NCI-H1436 treated with DMSO at 0.1 percent for 48 hours (cell line): ENCODE measurements at places on chromosomes 1 and 21.

DNA sequence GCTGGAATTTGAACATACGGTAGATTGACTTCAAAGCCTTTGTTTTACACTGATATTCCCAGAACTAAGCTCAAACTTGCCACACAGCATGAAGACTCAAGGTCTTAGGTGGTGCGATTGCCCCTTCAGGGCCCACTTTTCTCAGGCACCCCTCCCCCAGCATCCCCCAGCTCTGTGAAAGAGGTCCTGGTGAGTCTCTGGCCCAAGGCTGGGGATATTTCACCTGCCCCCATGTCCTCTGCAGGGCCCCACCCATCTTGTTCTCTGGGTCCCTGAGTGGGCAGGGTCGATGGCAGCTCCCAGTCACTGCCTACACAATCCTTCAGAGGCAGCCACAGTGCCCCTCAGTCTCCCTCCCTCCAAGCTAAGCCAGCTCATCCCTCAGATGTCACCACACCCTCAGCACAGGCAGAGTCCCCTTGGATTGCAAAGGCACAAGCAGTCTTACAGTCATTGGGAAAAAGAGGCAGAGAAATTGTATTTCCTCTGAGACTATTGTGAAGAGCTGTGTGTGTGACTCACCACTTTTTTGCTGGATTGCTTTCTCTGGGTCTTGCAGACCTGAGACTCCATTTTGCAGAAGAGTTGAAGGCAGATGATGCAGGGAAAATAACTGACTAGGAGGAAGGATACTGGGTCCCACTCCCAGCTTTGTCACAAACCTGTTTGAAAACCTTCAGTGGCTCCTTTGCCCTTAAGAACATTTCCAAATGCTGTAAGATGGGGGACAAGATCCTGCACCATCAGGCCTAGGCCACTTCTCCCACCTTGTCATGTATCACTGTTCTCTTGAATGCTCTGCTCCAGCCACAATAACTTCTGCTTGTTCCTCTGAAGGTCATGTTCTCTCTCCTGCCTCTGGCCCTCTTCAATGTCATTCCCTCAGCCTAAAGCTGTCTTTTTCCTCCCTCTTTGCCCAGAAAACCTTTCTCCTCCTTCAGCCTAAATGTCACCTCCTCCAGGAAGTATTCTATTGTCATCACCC, 119.1 kb upstream of the GRIK3 start:
- DNase-seq = no peak

GRCh38 chr1:119219711-119220110, 79.3 kb upstream of the WARS2 start:
- no peak for DNase-seq

DNA sequence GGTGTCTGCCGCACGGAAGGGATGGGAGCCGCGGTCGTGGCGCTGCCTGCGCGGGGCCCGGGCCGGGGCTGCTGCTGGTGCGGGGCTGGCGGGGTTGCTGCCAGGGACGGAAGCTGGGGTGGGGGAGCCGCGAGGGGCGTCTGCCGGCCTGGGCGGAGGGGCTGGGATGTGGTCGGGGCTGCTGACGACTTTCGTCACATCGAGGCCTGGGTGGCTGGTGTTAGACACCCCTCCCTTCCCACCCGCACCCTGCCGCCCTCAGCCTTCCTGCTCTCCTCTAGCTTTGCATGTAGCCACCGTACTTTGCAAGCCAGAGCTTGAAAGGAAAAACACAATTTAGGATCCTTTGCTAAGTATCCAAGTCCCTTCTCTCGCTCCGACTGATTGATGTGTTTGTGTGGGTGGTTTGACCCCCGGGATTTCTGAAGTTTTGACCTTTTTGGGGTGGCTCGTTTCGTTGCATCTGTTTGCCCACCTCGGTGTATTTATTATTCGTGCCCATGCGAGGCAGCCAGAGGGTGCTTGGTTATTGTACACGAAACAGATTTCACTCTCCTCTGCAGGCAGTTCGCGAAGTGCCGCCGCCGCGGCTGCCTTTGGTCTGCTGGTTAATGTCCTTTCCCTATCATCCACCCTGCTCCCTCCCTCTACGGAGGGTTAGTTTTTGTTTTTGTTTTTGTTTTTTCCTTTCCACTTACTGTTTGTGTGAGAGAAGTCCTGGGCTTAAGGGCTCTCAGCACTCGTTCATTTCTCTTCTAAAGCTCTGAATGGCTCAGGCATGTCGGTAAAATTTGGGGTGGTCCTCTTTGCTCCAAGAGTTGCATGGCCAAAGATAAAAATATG, 868 bp downstream of the C1orf21 start:
- DNase-seq = no peak

DNA sequence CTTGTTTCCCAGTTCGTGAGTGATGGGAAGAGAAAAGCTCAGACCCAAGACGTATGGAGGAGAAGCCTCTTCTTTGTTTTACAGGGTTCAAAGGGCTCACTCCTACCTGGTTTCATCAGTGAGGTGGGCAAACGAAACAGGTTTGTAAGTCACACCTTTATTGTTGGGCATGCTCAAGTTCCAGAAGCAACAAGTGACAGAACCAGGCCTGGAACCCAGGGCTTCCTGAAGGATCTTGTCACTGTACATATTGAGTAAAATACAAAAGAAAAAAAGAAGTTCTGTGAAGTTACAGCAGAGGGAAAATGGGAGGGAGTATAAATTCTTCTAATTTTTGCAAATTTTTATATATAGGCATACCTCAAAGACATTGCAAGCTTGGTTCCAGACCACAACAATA, 320.9 kb upstream of the PROX1 start:
- no peak for DNase-seq

DNA sequence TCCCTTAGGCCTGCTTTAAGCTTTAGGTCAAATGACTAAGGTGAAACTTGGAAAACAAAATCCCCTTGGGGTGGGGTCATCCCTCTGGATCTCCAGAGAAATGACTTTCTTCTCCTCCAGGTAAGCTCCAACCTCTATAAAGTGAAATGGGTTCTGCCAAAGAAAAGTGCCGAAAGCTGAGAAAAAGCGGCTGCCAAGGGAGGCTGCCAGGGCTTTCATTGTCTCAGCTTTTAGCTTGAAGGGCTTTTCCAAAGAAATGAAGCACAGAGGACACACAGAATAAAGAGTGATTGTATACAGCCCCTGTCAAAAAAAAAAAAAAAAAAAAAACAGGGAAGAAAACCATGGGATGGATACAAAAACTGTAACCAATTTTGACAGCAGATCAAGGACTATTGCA, 126.9 kb downstream of the TGFBR3 start:
- no peak for DNase-seq

DNA sequence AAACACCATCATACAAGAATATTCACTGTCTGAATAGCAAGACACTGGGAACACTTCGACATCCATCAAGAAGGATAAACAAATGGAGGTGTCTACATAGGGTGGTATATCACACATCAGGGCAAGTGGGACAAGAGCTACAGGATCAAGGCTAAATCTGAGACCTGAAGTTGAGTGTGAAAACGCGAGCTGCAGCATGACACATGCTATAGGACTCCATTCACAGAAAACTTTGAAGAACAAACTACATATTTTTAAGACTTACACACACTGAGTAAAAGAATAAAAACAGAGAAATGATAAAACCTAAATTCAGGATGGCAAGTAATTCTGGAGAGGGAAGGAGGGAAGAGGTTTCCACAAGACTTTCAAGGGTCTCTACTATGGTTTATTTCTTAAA, 2.1 kb downstream of the TTC39A start:
- DNase-seq = no peak

GRCh38 chr1:167824163-167824794, 89.7 kb downstream of the ADCY10 start:
- no peak for DNase-seq

- no peak for DNase-seq
Measured at GRCh38 chr1:52402860-52403240, 1.4 kb downstream of the ORC1 start.

DNA sequence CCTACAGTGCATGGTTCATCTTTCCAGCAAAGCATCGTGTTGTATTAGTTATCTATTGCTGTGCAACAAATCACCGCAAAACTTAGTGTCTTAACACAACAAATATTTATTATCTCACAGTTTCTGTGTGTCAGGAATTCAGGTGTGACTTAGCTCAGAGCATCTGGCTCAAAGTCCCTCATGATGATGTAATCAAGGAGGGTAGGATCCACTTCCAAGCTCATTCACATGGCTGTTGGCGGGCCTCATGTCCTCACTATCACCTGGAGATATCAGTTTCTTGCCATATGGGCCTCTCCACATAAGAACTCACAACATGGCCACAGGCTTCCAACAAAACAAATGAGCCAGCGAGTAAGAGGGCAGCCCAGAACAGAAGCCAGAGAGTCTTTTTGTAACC, 135.6 kb upstream of the GJB5 start:
- no peak for DNase-seq

DNA sequence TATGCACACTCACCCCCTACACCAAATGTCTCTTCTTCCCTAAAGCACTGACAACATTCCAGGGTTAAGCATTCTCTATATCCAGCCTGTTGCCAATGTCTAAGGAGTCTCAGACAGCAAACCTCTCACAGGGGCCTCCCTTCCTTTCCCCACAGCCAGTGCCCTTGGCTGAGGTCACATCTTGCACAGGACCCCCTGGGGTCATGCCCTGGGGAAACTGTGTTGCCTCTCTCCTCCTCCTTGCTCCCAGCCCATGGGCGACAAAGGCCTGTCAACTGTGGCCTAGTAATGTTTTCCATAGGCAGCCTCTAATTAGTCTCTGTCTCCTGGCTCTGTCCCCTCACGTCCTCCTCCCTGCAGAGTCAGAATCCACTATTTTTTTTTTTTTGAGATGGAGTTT, 54.6 kb downstream of the NENF start:
- DNase-seq = no peak

- DNase-seq = no peak
Measured at GRCh38 chr1:156709757-156710489, 4.5 kb upstream of the CRABP2 start.

- no peak for DNase-seq
Measured at GRCh38 chr1:178464566-178464965, 32.2 kb downstream of the CLEC20A start.

DNA sequence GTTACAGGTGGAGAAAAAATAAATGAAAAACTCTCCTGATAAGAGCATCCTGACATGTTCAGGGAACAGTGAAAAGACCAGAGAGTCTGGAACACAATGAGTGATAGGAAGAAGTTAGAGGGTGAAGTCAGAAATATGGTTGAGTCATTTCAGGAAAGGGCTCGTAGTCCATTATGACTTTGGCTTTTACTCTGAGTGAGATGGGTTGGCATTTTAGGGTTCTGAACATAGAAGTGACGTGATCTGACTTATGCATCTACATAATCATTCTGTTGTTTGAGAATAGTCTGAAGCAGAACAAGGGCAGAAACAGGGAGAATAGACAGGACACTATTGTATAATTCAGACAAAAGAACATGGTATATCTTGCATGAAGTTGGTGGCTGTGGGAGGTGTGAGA, 5.8 kb downstream of the HMCN1 start:
- no peak for DNase-seq

DNA sequence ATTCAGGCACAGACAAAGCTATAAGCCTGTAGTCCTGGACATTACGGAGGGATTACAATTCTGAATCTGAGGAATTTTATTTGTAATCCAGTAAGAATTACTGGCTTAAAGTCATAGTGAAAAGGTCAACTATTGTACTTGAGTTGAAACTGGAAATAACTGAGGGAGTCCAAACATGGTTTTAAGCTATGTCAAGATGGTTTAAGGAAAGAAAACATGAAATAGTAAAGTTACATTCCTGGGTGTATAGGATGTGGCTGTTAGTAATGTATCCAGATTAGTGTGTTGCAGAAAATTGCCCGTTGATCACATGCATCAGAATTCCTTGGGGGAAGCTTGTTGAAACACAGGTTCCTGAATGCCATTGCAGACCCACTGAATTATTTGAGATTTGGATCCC, 124.8 kb upstream of the GORAB start:
- DNase-seq = no peak

DNA sequence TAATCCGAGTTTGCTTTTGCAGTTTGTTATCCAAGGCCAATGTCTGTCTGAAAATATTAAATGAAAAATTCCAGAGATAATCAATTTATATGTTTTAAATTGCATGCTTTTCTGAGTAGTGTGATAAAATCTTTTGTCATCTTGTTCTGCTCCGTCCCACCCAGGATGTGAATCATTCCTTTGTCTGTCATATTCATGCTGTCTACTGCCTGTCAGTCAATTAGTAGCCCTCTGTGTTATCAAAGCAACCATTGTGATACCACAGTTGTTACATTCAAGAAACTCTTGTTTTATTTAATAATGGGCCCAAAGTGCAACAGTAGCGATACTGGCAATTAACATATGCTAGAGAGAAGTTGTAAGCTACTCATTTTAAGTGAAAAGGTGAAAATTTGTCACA, 819.3 kb downstream of the BRINP3 start:
- no peak for DNase-seq

GRCh38 chr1:228445843-228446650, 29.4 kb upstream of the TRIM17 start:
- no peak for DNase-seq

GRCh38 chr1:22507587-22507986, 55.7 kb upstream of the EPHA8 start:
- peak; percentile 11 for DNase-seq

DNA sequence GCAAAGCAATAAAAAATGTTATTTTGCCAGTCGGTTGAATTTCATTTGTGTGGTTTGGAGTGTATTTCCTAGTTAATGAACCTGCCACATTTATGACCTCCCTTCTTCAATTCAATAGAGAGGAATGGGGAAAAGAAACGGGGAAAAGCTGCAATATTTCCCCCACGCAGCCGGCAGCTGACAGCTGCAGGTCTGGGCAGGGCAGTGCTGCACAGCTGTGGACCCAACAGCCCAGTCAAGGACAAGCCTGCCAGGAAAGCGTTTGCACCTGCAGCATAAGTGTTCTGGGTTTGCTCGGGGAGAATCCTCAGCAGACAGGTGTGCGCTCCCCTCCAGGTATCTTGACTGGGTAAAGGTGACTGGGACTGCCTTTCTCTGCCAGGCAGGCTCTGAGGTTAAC, 53.4 kb downstream of the FBXO2 start:
- no peak for DNase-seq

GRCh38 chr1:208772891-208773290, 528.7 kb upstream of the PLXNA2 start:
- no peak for DNase-seq

GRCh38 chr1:219316066-219316465, 142.4 kb downstream of the LYPLAL1 start:
- no peak for DNase-seq

- no peak for DNase-seq
Measured at GRCh38 chr1:225866061-225866837, 15.9 kb downstream of the TMEM63A start.

GRCh38 chr1:45913183-45913683, 109.8 kb downstream of the MAST2 start:
- DNase-seq = no peak

- DNase-seq = no peak
Measured at GRCh38 chr1:53420341-53420740, 38.9 kb upstream of the DMRTB1 start.

DNA sequence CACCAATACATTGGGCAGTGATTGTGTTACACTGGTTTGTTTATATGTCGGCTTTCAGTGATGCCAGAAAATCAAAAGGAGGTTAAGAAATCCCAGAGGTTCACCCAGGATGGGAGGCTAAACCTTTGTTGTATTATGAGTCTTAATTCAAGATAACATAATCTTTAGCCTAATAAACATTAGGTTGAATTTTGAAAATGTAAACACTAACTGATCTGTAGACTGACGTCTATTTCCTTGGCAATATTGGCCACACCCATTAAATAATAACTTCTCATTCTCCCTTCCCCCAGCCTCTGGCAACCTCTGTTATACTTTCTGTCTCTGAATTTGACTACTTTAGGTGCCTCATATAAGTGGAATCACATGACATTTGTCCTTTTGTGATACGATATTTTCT, 238.7 kb downstream of the DISC1 start:
- no peak for DNase-seq

- no peak for DNase-seq
Measured at GRCh38 chr21:32717851-32718316, 9.9 kb downstream of the SYNJ1 start.

GRCh38 chr1:17227358-17227915, 21.5 kb upstream of the PADI3 start:
- DNase-seq = no peak
